Activated CD8-positive, alpha-beta memory T cell treated with anti-CD3 and anti-CD28 coated beads, Interleukin-2, amount 10 ng/mL, durations not matched to agents 7 days and 5 days (primary cell): ENCODE measurements at places on chromosomes 3 and 15. TPM values are rescaled to one million over a fixed set of nuclear protein-coding genes. Genes with fewer than 3 reads are reported as not detected.

- no peaks in the 10 kb centered on the region for H3K36me3 ChIP-seq
- no peaks in the 10 kb centered on the region for H3K4me1 ChIP-seq
- H3K4me3 ChIP-seq = no peak overlapping the region
- peaks cover 6% of the 10 kb centered on the region for H3K27me3 ChIP-seq
- DNase-seq = no peak
Measured at GRCh38 chr3:81823882-81824395, 62.5 kb upstream of the GBE1 start.

- H3K4me1 ChIP-seq = peaks cover 76% of the 10 kb centered on the region
- peak overlapping the region; percentile 60 for H3K4me3 ChIP-seq
- peaks cover 76% of the 10 kb centered on the region for H3K36me3 ChIP-seq
- DNase-seq = peak; percentile 78
- peak overlapping the region; percentile 98 for H3K27ac ChIP-seq
- no peaks in the 10 kb centered on the region for H3K27me3 ChIP-seq
Measured at GRCh38 chr3:187041362-187042307, 97.7 kb downstream of the RPL39L start.

SLC2A2 gene
- not detected for total RNA-seq

DNA sequence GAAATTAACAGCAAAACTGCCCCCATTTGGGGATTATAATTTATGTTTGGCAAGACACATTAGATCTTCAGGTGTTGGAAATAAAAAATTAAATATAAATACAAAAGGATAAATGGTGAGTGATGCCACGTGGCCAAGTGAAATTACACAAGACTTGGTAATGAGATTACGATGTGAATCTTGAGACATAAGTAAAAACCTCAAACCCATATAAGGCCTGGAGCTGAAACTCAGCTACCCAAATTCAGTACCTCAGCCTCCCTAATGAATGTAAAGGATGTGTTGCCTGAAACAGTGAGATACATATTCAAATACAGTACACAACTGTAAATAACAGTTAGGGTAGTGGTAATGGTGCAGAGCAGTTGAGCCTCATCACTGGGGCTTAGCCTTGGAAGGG lies 1146.6 kb downstream of the OTOL1 start:
- no peaks in the 10 kb centered on the region for H3K36me3 ChIP-seq
- no peaks in the 10 kb centered on the region for H3K27me3 ChIP-seq
- H3K4me3 ChIP-seq = no peak overlapping the region
- DNase-seq = no peak
- H3K4me1 ChIP-seq = no peaks in the 10 kb centered on the region

FOXB1 gene
- 1.2 TPM for total RNA-seq

CDHR4 gene
- total RNA-seq = not detected

DNA sequence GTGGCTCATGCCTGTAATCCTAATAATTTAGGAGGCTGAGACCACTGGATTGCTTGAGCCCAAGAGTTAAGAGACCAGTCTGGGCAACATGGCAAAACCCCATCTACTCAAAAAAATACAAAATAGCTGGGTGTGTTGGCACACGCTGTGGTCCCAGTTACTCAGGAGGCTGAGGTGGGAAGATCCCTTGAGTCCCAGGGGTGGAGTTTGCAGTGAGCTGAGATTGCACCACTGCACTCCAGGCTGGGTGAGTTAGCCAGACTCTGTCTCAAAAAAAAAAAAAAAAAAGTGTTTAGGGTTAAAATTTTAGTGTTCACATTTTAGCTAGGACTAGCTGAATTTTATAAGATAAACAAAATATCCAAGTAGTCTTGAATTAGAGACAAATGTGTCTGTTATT lies 1340.1 kb upstream of the EPHA6 start:
- no peaks in the 10 kb centered on the region for H3K36me3 ChIP-seq
- no peaks in the 10 kb centered on the region for H3K4me1 ChIP-seq
- H3K4me3 ChIP-seq = no peak overlapping the region
- H3K27me3 ChIP-seq = no peaks in the 10 kb centered on the region
- no peak for DNase-seq

DNA sequence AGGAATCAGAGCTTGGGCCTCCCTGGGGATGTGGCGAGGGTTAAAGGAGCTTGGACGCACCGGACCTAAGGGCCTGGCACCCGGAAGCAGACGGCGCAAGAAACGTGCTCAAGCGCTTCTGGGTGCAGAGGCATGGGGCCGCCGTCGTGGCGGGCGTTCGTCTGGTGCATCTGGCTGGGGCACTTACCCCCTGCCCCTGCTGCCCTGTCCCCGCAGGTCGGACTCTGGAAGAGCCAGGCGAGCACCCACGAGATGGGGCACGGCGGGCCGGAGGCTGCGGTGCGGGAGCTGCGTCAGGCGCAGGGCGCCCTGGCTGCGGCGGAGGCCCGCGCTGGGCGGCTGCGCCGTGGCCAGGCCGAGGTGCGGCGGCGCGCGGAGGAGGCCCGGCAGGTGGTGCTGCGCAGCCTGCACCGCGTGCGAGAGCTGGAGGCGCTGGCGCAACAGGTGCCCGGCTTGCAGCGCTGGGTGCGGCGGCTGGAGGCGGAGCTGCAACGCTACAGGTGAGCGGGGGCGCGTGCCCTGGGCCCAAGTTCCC lies 2.5 kb downstream of the EFCC1 start:
- H3K36me3 ChIP-seq = no peaks in the 10 kb centered on the region
- peak; percentile 53 for DNase-seq
- peaks cover 48% of the 10 kb centered on the region for H3K27me3 ChIP-seq

CFAP100 gene
- total RNA-seq = not detected

DNA sequence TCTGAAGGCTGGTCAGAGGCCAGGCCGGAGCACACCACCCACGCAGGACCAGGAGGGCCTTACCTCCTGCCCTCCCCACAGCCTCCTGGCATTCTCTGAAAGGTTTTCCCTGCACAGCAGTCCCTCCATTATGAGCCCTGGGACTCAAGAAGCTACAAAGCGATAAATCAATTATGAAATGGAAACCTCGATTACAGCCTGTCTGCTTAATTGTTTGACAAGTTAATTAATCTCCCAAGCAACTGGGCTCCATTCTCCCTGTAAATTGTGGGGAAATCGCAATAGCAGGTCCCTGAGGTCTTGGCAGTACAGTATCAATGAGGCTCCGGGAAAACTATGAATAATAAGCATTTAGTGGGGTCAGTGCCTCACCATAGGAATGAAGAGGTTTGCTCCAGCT lies 683.5 kb downstream of the NTRK3 start:
- no peaks in the 10 kb centered on the region for H3K36me3 ChIP-seq
- no peak overlapping the region for H3K4me3 ChIP-seq
- no peak for DNase-seq
- H3K27ac ChIP-seq = no peak overlapping the region

- no peak overlapping the region for H3K4me3 ChIP-seq
- DNase-seq = no peak
Measured at GRCh38 chr3:195259154-195259474, 11.8 kb downstream of the XXYLT1 start.

- H3K4me1 ChIP-seq = peaks cover 4% of the 10 kb centered on the region
- no peak overlapping the region for H3K27ac ChIP-seq
- H3K27me3 ChIP-seq = peaks cover 25% of the 10 kb centered on the region
Measured at GRCh38 chr3:13135251-13135810, 62.1 kb upstream of the IQSEC1 start.

UBE3A gene
- 81.0 TPM for total RNA-seq

- peaks cover 26% of the 10 kb centered on the region for H3K27me3 ChIP-seq
- peaks cover 16% of the 10 kb centered on the region for H3K4me1 ChIP-seq
- no peak overlapping the region for H3K4me3 ChIP-seq
- H3K27ac ChIP-seq = no peak overlapping the region
- no peak for DNase-seq
Measured at GRCh38 chr3:13301286-13301987, 118.7 kb downstream of the NUP210 start.

SLC9C1 gene
- total RNA-seq = 0.28 TPM

DNA sequence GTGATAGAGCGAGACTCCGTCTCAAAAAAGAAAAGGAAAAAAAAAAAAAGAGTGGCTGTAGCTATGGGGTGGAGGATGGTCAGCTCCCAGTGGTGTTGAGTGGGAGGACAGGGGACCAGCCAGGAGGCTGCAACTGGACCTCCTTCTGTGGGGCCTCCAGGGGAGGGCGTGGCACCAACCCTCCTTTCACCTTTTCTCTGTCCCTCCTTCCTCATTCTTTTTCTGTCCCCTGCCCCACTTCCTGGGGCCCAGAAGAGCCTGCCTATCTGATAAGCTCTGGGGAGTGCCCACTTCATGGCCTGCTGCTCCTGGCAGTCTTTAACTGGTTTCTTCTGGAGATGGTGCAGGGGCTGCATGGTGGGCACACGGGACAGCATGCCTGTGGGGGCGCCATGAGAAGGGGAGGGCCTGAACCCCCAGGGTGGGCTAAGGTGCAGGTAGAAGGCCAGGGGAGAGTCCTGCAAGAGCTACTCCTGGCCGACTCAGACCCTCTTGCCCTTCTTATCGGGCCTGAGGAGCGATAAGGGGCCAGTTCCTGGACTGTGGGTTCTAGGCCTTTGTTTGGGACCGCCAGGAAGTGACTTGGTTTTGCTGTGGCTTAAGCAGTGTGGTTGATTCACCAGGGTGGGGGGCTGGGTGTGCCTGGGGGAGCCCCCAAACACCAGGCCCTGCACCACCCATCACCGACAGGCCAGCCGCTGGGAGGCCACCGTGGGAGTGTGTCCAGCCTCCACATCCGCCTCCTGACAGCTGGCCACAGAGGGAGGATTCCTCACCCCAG lies 49.4 kb upstream of the FLNB start:
- no peak overlapping the region for H3K27ac ChIP-seq
- H3K4me3 ChIP-seq = no peak overlapping the region
- peaks cover 2% of the 10 kb centered on the region for H3K27me3 ChIP-seq
- no peaks in the 10 kb centered on the region for H3K36me3 ChIP-seq
- H3K4me1 ChIP-seq = peaks cover 18% of the 10 kb centered on the region

DNA sequence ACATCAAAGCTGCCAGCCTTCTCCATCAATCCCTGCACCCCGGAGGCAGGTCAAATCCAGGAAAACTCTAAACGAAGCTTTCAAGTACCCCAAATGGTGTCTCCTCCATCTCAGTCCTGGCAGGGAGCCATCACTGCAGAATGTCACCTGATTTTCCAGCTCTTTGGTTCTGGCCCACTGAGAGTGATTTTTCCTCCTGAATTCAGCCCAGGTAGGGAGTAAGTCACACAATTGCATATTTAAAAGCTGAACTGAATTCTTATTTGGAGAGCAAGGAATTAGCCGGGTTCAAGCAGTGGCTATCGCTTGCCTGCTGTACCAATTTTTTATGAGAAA lies 5.3 kb downstream of the RFTN1 start:
- peaks cover 57% of the 10 kb centered on the region for H3K36me3 ChIP-seq
- DNase-seq = no peak
- H3K4me1 ChIP-seq = peaks cover 84% of the 10 kb centered on the region
- H3K4me3 ChIP-seq = peak overlapping the region; percentile 64

STIMATE gene
- 43.3 TPM for total RNA-seq

- H3K27me3 ChIP-seq = no peaks in the 10 kb centered on the region
- no peak overlapping the region for H3K4me3 ChIP-seq
- no peak overlapping the region for H3K27ac ChIP-seq
Measured at GRCh38 chr15:23074684-23075083, 35.3 kb upstream of the TUBGCP5 start.

- no peak overlapping the region for H3K4me3 ChIP-seq
- no peak overlapping the region for H3K27ac ChIP-seq
- H3K27me3 ChIP-seq = no peaks in the 10 kb centered on the region
- DNase-seq = no peak
- H3K36me3 ChIP-seq = no peaks in the 10 kb centered on the region
Measured at GRCh38 chr3:68706096-68706495, 226.3 kb downstream of the TAFA4 start.

TASOR gene
- 70.3 TPM for total RNA-seq

GRCh38 chr3:377158-377561 lies 180.6 kb downstream of the CHL1 start:
- H3K27me3 ChIP-seq = no peaks in the 10 kb centered on the region
- no peaks in the 10 kb centered on the region for H3K4me1 ChIP-seq

DNA sequence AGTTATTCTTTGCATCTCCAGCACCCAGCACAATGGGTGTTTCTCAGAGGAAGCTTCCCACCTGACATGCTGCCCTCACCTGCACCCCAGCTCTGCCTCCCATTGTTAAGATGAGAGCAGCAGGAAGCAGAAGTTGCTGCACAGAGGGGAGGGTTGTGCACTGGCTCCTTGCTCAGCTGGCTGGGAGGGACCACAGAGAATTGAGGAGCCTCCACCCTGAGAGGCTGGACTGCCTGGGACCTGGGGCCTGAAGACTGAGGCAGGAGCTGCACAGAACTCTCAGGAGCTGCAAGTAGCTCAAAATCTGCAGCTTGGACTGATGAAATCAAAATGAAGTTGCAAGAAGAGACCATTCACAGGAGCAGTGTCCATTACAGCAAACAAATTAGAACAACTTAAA lies 222.3 kb upstream of the LINGO1 start:
- H3K4me1 ChIP-seq = no peaks in the 10 kb centered on the region
- peaks cover 32% of the 10 kb centered on the region for H3K27me3 ChIP-seq
- H3K27ac ChIP-seq = no peak overlapping the region
- H3K36me3 ChIP-seq = no peaks in the 10 kb centered on the region

CLPX gene
- total RNA-seq = 46.8 TPM

MUC13 gene
- not detected for total RNA-seq

GRCh38 chr15:37652646-37653417 lies 281.6 kb upstream of the TMCO5A start:
- H3K27ac ChIP-seq = no peak overlapping the region
- no peaks in the 10 kb centered on the region for H3K4me1 ChIP-seq
- H3K36me3 ChIP-seq = no peaks in the 10 kb centered on the region
- DNase-seq = no peak
- no peak overlapping the region for H3K4me3 ChIP-seq
- H3K27me3 ChIP-seq = no peaks in the 10 kb centered on the region

SMARCC1 gene
- total RNA-seq = 84.3 TPM

NME9 gene
- total RNA-seq = not detected
